ENCODE measurements at places on chromosomes 4 and X.

DNA sequence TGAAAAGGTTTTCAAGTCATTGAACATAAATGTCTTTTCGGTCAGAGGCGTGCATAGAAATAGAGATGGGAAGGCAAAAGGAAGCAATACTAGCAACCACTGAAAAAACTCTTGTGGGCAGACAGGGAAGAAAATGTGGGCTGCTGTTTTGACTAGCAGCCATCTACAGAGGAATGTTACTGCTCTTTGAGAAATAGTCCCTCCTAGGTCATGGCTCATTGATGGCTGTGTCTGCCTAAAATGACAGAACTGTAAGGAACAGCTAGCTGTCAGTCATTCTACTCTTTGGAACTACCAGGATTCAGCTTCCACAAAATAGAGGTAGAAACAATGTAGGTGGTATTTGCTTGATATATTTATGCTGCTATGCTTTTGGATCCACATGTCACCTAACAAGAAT lies 26.9 kb upstream of the TMPRSS11B start:
- no peak for DNase-seq

GRCh38 chrX:54825716-54826438 lies 18.3 kb downstream of the MAGED2 start:
- DNase-seq, result no peak

DNA sequence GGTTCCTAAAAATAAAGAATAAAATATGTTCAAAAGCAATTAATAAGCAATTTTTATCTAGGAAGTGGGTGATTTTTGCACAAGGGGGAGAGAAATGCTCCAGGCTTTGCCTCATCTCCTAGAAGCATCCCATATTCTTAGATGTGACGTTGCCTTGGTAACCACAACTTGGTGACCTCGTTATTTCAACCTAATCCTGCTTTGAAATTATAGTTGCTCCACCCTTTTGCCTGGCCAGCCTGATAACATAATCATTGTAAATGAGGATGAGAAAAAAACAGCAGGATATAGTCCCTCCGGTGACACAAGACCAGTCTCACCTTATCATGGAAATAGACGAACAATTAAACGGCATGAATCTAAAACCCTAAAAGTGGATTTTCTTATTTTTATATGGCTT lies 194.4 kb downstream of the QDPR start:
- DNase-seq, result no peak

GRCh38 chrX:129759576-129760061 lies 20.1 kb upstream of the SASH3 start:
- DNase-seq, result peak; percentile 28

GRCh38 chr4:8381814-8382581 lies 58.5 kb downstream of the ACOX3 start:
- no peak for DNase-seq

GRCh38 chr4:171779301-171779700 lies 33.9 kb upstream of the GALNTL6 start:
- DNase-seq, result no peak

- DNase-seq, result no peak
These were observed 255.8 kb downstream of the UNC5C start for GRCh38 chr4:95293014-95293413.
